ENCODE measurements at places on chromosomes 5 and 9.

DNA sequence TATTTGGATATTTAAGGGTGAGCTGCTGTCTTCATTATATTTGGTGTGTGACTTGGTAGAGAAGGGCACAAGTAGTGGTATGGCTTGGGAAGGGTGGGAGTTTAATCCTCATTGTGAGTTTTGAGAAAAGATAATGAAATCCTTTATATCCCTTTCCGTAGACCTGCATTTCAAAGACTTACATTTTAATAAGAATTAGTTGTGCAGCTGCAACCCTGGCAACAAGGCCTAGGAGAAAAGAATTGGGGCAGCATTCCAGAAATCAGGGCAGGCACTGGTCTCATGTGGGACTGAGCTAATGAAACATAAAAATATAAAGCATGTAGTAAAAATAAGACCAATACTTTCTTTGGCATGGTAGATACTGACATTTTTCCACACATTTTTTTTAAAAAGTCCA, 60.5 kb downstream of the CDC42SE2 start:
- DNase-seq: no peak

DNA sequence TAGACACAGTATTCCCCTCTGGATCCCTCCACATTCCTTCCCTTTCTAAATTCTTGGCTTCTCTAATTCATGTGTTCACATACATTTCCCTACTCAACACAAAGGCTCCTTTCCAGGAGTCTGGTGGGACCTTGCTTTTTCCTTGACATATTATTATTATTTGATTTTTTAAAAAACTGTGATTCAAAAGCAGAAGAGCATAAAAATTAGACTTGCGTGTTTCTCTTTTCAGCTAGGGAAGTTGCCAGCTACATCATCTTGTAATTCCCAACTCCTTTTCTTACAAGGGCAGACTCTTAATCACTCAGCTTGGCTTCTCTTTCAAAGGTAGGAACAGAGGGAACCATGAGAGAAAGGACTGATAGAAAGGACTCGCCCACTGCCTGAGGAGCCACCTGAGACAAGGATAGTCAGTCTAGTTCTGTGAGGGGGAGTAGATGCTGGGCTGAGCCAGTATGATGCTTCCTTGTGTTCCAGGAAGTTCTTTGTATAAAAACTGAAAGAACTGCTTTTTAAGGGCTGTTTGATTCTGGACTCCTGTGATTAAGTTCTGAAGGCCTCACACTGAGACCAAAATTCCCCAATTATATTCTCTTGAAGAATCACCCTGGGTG, 51.0 kb upstream of the DPYSL3 start:
- DNase-seq: peak; percentile 8

GRCh38 chr5:131068893-131069643, 96.0 kb downstream of the HINT1 start:
- no peak for DNase-seq

- DNase-seq: no peak
Measured at GRCh38 chr5:82820188-82820587, 257.0 kb downstream of the TMEM167A start.

DNA sequence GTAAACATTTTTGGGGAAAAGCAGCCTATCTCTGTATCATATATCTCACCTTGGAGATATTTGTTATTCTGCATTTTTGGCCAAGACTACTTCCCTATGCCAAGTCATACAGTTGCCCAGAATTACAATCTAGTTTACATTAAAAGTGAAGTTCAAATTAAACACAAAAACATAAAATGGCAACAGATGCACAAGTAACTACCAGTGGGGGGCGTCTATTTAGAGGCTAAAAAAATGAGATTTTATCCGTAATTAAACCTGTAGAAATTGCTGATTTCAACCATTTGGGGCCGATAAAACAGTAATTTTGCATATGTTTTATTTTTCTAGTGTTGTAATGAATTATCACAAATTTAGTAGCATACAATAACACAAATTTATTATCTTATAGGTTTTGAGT, 787.1 kb upstream of the CHD1 start:
- DNase-seq: no peak

- DNase-seq: no peak
Measured at GRCh38 chr5:14684757-14685156, 20.2 kb downstream of the OTULIN start.

GRCh38 chr9:135520916-135521607, at the start of gene LCN1:
Gene LCN1 (plus strand): TSS chr9:135521440. CDS start chr9:135521498, 58 bp downstream.
- DNase-seq: no peak
